ENCODE measurements at places on chromosomes 6 and 20. TPM values are rescaled to one million over a fixed set of nuclear protein-coding genes. Genes with fewer than 3 reads are reported as not detected.

- DNase-seq: no peak
- no peaks in the 10 kb centered on the region for H3K36me3 ChIP-seq
- no peaks in the 10 kb centered on the region for H3K4me1 ChIP-seq
- no peaks in the 10 kb centered on the region for H3K27me3 ChIP-seq
- H3K4me3 ChIP-seq: no peak overlapping the region
Observed at GRCh38 chr6:138231381-138231886, 13.1 kb upstream of the PBOV1 start.

- DNase-seq: no peak
- no peaks in the 10 kb centered on the region for H3K36me3 ChIP-seq
- no peaks in the 10 kb centered on the region for H3K27me3 ChIP-seq
- no peak overlapping the region for H3K27ac ChIP-seq
- no peaks in the 10 kb centered on the region for H3K4me1 ChIP-seq
- H3K4me3 ChIP-seq: no peak overlapping the region
Observed at GRCh38 chr6:100008857-100009256, 14.8 kb upstream of the MCHR2 start.

Gene RIMS4
- 4.0 TPM for total RNA-seq

Gene BPIFB4
- total RNA-seq: not detected

- H3K27me3 ChIP-seq: no peaks in the 10 kb centered on the region
- H3K4me3 ChIP-seq: no peak overlapping the region
- DNase-seq: no peak
- no peaks in the 10 kb centered on the region for H3K4me1 ChIP-seq
Observed at GRCh38 chr20:58246346-58246745, 17.9 kb upstream of the ANKRD60 start.

DNA sequence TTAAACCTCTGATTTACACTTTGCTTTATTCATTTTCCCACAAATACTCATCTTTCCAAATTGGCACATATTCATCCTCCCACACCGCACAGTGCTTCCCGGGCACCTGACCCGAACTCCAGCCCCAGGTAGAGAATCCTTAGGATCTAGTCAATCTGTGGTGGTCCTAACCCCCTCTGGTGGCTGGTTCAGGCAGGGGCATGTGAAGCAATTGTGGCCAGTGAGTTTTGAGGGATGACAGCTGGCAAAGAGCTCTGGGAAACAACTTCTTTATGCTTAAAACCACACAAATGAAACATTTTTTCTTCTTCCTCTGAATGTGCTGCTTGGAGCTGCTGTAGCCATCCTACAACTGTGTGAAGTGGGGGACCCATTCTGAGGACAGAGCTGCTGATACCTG lies 54.7 kb downstream of the ELOVL5 start:
- no peaks in the 10 kb centered on the region for H3K4me1 ChIP-seq
- H3K27ac ChIP-seq: no peak overlapping the region
- DNase-seq: no peak
- no peaks in the 10 kb centered on the region for H3K27me3 ChIP-seq

- no peak for DNase-seq
- H3K4me1 ChIP-seq: no peaks in the 10 kb centered on the region
- no peak overlapping the region for H3K27ac ChIP-seq
- H3K36me3 ChIP-seq: no peaks in the 10 kb centered on the region
- H3K27me3 ChIP-seq: no peaks in the 10 kb centered on the region
Observed at GRCh38 chr6:161639772-161640171, 365.9 kb upstream of the AGPAT4 start.

DNA sequence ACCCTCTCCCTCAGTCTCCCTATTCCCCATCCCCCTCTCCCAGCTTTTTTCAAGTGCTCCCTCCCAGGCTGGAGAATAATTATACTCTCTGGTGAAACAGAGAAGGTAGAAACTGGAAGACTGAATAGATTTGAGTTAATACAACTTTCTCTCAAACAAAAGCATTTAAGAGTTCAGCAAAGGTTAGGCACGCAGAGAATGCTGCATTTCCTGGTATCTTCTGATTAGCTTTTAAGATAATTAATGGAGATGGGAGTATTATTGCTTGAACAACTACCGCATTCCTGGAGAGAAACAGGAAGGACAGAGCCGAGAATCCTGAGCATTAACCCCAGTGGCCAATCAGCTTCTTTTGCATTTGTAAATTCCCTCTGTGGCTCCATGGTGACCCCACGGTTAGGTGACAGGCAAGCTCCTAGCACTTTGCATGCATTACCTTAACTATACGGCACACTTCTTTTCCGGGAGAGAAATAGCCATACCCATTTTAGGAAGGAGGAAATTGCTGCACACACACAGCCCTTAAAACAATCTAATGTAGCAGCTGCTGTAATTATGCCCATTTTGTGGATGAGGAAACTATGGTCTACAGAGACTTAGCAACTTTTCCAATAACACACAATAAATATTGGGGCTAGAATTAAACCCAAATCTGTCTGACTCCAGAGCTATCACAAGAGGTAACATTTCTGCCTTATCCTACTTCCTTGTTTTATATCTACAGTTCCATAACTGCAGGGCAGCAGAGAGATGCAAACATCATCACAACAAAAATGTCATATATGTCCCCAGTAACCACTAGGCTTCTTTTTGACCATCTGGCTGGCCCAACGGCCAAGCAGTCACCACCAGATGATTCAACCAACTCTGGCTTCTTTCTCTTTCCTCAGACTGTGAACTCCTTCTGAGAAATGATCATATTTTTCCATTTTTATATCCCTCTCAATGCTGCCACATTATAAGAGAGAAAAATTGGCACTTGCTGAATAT lies 169.9 kb downstream of the CD24 start:
- no peaks in the 10 kb centered on the region for H3K4me1 ChIP-seq
- no peaks in the 10 kb centered on the region for H3K36me3 ChIP-seq
- DNase-seq: no peak
- no peak overlapping the region for H3K4me3 ChIP-seq
- H3K27me3 ChIP-seq: no peaks in the 10 kb centered on the region
- H3K27ac ChIP-seq: no peak overlapping the region

GRCh38 chr20:49966861-49967260 lies 15.9 kb upstream of the SNAI1 start:
- no peaks in the 10 kb centered on the region for H3K27me3 ChIP-seq
- no peaks in the 10 kb centered on the region for H3K4me1 ChIP-seq
- peaks cover 5% of the 10 kb centered on the region for H3K36me3 ChIP-seq
- DNase-seq: no peak
- no peak overlapping the region for H3K4me3 ChIP-seq
- H3K27ac ChIP-seq: no peak overlapping the region

Gene SRSF12
- total RNA-seq: 0.53 TPM

Gene TCF15
- 8.3 TPM for total RNA-seq

DNA sequence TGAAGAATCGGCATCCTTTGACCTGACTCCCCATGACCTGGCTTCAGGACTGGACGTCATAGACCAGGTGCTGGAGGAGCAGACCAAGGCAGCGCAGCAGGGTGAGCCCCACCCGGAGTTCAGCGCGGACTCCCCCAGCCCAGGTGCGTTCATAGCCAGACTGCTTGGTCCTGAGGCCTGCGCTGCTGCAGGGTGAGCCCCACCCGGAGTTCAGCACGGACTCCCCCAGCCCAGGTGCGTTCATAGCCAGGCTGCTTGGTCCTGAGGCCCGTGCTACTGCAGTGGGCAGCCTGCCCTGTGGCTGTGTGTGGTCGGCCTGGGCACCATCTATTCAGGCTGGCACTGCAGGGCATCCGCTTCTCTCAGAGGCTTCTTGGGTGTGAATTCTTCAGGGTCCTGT lies 15.8 kb downstream of the RTEL1 start:
- no peak overlapping the region for H3K27ac ChIP-seq
- H3K4me1 ChIP-seq: no peaks in the 10 kb centered on the region
- no peaks in the 10 kb centered on the region for H3K27me3 ChIP-seq

DNA sequence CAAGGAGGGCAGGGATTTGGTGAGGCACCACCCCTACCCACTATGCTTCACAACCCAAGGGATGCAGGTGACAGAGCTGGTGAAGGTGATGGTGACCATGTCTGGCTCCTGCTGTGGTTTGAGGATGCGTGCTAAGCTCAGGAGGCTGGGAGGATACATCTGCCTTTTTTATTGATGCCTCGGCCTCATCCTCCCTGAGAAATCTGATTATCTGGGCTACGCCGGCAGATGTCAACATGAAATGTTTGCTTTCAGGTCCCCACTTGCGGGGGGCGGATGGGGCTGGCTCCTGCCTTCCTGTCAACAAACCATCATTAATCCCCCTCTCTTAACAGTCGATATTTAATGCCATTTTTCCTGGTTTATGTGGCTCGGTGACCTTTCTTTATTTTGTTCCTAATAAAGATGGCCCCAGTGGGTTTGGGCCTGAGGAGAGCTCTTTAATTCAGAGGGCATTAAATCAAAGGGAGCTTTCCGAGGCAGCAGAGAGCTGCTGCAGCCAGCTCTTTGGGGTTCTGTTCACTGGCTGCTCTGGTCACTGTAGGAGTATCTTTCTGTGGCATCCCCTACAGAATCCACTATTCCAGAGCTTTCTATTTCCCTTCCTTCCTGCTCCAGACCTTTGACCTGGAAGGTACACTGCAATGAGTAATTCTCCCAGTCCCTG lies 33.5 kb upstream of the LRFN2 start:
- H3K4me1 ChIP-seq: no peaks in the 10 kb centered on the region
- H3K4me3 ChIP-seq: no peak overlapping the region
- no peaks in the 10 kb centered on the region for H3K36me3 ChIP-seq
- no peaks in the 10 kb centered on the region for H3K27me3 ChIP-seq
- DNase-seq: no peak

Gene FOXC1
- total RNA-seq: 125 TPM

GRCh38 chr6:18203786-18204185 lies 48.6 kb downstream of the KDM1B start:
- no peaks in the 10 kb centered on the region for H3K4me1 ChIP-seq
- no peak overlapping the region for H3K27ac ChIP-seq
- no peak overlapping the region for H3K4me3 ChIP-seq
- H3K27me3 ChIP-seq: no peaks in the 10 kb centered on the region
- peaks cover 6% of the 10 kb centered on the region for H3K36me3 ChIP-seq

DNA sequence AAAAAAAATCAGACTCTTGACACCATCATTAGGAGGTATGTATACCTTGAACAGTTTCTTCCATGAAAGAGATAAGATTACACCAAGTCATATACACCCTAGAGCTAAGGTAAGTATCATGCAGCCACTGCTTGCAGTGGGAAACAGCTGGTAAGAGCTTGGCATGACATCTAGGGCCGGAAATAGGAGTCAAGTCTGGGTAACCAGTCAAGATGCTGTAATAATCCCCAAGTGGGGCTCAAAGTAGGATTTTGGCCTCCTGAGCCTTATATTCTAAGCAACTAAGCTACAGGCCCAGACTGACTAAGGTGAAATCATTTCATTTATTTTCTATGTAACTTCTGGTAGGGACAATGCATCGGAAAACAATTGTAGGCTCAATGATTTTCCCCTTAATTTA lies 23.9 kb downstream of the TRERF1 start:
- no peaks in the 10 kb centered on the region for H3K4me1 ChIP-seq
- no peak overlapping the region for H3K27ac ChIP-seq
- DNase-seq: no peak
- H3K4me3 ChIP-seq: no peak overlapping the region
- no peaks in the 10 kb centered on the region for H3K27me3 ChIP-seq

Measured in ascending aorta (tissue), 2 donors.